HFFc6 (cell line): ENCODE measurements at places on chromosomes 2 and 18.

DNA sequence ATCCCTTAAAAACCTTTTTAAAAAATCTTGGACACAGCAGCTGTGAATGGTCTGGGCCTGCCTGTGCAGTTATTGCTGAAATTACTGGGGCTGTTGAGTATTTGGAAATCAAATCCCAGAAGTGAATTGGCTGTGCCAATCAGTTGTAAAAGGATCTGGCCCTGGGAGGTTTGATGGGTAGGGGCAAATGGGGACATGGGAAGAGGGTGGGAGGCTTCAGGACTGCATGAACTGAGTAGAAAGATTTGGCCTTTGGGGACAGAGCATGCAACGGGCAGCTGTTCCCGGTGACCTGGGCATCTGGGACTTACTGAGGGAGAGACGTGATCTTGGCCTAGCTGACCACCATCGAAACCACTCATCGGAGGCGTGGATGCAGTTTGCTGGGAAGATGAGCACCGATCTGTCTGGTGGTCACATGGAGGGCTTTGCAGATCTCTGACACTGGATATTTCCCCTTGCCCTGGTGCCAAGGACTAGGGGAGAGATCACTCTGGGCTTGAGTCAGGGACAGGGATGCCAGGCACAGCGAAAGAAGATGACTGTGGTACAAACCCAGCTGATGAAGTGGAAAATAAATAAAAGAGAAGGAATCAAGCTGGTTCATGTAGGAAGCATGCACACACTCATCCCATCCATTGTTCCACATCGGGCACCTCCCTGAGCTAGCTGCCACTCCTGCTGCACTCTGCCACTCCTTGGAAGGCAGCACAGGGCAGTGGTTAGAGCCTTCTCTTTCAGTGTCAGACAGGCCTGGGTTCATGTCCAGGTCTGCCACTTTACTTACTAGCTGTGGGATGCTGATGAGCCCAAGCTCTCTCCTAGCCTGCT, 58.4 kb downstream of the SEMA4F start:
- H3K36me3 ChIP-seq: no peaks in the 10 kb centered on the region
- no peak for DNase-seq
- H3K27ac ChIP-seq: no peak overlapping the region
- peaks cover 20% of the 10 kb centered on the region for H3K4me1 ChIP-seq
- peaks cover 2% of the 10 kb centered on the region; the same call in 1 of the 2 replicates for H3K27me3 ChIP-seq

GRCh38 chr18:44799907-44800421, 119.3 kb downstream of the SETBP1 start:
- no peak overlapping the region for H3K4me3 ChIP-seq
- H3K27ac ChIP-seq: no peak overlapping the region
- no peaks in the 10 kb centered on the region; the same call in 1 of the 2 replicates for H3K36me3 ChIP-seq
- no peaks in the 10 kb centered on the region for H3K27me3 ChIP-seq

GRCh38 chr2:99883358-99883757, 259.0 kb downstream of the AFF3 start:
- no peak overlapping the region for H3K27ac ChIP-seq
- no peaks in the 10 kb centered on the region for H3K36me3 ChIP-seq
- no peak for DNase-seq
- H3K4me1 ChIP-seq: peaks cover 56% of the 10 kb centered on the region

GRCh38 chr2:172762574-172762973, 26.9 kb downstream of the RAPGEF4 start:
- H3K27me3 ChIP-seq: peaks cover 30% of the 10 kb centered on the region
- H3K4me1 ChIP-seq: no peaks in the 10 kb centered on the region
- H3K36me3 ChIP-seq: peaks cover 13% of the 10 kb centered on the region
- no peak overlapping the region for H3K4me3 ChIP-seq

DNA sequence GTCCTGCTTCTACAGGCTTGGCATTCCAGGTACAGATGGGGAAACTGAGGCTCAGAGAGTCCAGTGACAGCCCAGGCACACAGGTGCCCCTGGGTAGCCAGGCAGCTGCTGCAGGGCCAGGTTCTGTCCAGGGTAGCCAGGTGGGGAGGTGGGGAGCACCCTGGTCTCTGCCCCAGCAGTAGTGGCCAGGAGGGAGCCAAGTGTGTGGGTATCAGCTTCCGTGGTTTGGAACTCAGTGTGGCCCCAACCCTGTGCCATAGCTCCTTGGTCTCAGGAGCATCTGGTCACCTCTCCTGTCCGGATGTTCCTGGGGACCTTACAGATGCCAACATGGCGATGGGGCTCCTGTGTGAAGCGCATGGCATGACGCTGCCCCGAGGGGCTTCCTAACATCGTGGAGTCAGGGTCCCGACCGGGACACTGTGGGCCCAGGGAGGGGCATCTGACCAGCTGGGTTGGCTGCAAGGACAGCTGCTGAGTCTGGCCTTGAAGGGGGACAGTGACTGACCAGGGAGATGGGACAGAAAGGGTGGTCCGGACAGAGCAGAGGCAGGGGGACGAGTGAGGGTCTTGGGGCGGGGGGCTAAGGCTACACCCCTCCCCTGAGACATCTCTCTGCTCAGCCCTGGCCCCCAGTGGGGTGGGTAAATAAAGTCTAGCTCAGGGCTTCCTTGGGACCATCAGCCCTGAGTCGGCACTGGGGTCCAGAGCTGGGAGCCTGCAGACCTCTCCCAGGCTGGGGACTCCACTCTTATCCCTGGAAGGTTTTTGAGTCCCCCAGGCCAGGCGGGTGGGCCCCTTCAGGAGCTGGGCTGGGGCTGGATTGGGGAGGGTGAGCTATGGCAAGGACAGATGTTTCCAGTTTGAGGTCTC, 76.0 kb upstream of the SMAD7 start:
- no peak for DNase-seq

- no peaks in the 10 kb centered on the region for H3K36me3 ChIP-seq
- H3K4me3 ChIP-seq: no peak overlapping the region
- no peak overlapping the region for H3K27ac ChIP-seq
- H3K4me1 ChIP-seq: peaks cover 7% of the 10 kb centered on the region
Measured at GRCh38 chr2:227942965-227943364, 71.5 kb downstream of the DAW1 start.

- no peak for DNase-seq
- no peak overlapping the region for H3K4me3 ChIP-seq
- H3K27ac ChIP-seq: no peak overlapping the region
- no peaks in the 10 kb centered on the region for H3K36me3 ChIP-seq
Measured at GRCh38 chr2:29051730-29052129, 22.6 kb downstream of the PCARE start.

DNA sequence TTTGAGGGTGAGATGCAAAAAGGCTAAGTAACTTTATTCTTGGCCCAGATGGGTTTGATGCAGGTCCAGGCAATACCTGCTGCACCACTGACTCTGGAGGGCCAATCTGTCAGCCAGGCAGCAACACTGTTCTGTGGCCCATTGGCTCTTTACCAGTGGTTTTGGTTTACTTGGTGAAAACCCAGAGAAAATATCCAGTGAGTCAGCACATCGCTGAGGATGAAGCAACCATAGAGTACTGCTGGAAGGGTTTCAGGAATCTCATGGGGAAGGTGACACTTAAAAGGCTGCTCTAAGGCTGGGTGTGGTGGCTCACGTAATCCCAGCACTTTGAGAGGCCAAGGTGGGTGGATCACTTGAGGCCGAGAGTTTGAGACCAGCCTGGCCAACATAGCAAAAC, 192.5 kb upstream of the FAM98A start:
- peak; percentile 62 for DNase-seq
- H3K36me3 ChIP-seq: no peaks in the 10 kb centered on the region; the same call in 1 of the 2 replicates
- no peak overlapping the region for H3K27ac ChIP-seq
- no peaks in the 10 kb centered on the region; the same call in 1 of the 2 replicates for H3K4me1 ChIP-seq
- H3K27me3 ChIP-seq: no peaks in the 10 kb centered on the region

GRCh38 chr18:60684843-60685513, 312.4 kb upstream of the MC4R start:
- no peak overlapping the region for H3K27ac ChIP-seq
- DNase-seq: no peak
- H3K27me3 ChIP-seq: peaks cover 1% of the 10 kb centered on the region; the same call in 1 of the 2 replicates
- no peak overlapping the region for H3K4me3 ChIP-seq
- no peaks in the 10 kb centered on the region for H3K36me3 ChIP-seq

DNA sequence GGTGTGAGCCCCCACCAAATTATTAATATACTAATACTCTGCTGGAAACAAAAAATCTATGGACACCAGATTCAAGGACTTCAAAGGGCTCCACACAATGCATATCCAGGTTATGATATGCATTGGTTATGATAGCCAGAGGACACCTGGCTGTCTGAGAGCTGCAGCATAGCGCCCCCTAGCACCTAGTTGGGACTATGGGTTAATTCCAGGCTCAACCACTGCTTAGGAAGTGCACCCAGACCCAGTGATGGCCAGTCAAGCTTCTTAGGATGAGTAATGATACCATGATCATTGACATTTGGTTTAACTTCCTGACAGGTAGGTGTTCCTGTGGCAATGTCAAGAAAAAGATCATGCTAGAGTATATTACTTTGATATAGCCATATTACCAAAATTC, 3.8 kb upstream of the FRZB start:
- peaks cover 4% of the 10 kb centered on the region for H3K27me3 ChIP-seq
- H3K4me1 ChIP-seq: peaks cover 16% of the 10 kb centered on the region
- no peak overlapping the region for H3K4me3 ChIP-seq
- DNase-seq: no peak

DNA sequence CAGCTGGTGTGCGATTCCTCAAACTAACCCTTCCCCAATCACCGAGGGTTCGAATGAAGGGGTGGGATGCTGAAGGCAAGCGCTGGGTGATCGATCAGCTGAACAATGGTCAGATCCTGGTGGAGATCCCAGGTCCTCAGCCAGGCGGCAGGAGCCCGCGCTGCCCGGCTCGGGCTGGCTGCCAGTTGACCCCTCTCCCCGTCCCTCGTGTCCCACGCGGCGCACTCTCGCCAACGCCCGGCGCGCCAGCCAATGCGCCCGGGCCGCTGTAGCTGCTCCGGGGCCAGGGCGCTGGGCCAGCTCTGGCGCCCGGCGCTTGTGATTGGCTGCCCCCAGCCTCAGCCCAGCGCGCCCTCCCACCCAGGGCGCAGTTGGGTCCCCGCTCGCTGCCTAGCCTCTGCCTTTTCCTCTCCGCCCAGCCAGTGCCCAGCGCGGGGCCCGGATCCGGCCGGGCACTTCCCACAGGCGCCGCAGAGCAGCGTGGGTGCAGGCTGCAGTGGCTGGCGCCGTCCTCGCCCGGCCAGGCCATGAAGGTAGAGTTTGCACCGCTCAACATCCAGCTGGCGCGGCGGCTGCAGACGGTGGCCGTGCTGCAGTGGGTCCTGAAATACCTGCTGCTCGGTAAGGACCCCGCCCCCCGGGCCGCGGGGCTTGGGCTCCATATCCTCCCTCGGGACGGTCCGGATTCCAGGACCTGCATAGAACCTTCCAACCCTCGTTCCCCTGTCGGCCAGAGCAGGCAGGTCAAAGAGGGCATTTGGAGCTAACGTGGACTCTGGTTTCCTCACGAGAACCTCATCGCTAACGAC, at the start of gene MOGAT1:
TSS of gene MOGAT1 (plus strand) at position 400 of the 809 bp plus-strand sequence. CDS start at position 528, 128 bp downstream.
- DNase-seq: no peak
- H3K36me3 ChIP-seq: no peaks in the 10 kb centered on the region; the same call in 1 of the 2 replicates
- peaks cover 48% of the 10 kb centered on the region for H3K27me3 ChIP-seq
- H3K27ac ChIP-seq: no peak within 1 kb of the TSS
- H3K4me3 ChIP-seq: peak within 1 kb of the TSS; percentile 45

GRCh38 chr18:75071866-75072671, 136.9 kb downstream of the PTGR3 start:
- no peak for DNase-seq
- no peaks in the 10 kb centered on the region; the same call in none of the 2 replicates for H3K27me3 ChIP-seq
- H3K36me3 ChIP-seq: peaks cover under 1% of the 10 kb centered on the region; the same call in 1 of the 2 replicates
- no peak overlapping the region for H3K27ac ChIP-seq
- H3K4me1 ChIP-seq: peaks cover 22% of the 10 kb centered on the region
- H3K4me3 ChIP-seq: no peak overlapping the region

DNA sequence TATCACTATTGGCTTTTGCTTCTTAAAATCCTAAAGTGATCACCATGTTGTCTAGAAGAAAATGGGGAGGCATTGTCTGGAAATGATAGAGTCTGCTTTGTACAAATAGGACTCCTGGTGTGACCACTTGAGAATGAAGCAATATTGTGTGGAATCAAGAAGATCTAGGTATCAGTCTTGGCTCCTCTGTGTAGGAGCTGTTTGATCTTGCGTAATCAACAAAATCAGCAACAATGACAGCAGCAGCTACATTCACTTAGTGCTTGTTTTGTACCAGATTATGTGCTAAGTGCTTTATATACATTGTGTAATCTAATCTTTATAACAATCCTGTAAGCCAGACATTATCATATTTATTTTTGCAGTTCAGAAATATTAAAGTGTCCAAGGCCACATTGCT, 17.8 kb downstream of the NCOA1 start:
- no peaks in the 10 kb centered on the region for H3K36me3 ChIP-seq
- H3K4me3 ChIP-seq: no peak overlapping the region
- H3K27me3 ChIP-seq: no peaks in the 10 kb centered on the region
- H3K4me1 ChIP-seq: peaks cover 21% of the 10 kb centered on the region

DNA sequence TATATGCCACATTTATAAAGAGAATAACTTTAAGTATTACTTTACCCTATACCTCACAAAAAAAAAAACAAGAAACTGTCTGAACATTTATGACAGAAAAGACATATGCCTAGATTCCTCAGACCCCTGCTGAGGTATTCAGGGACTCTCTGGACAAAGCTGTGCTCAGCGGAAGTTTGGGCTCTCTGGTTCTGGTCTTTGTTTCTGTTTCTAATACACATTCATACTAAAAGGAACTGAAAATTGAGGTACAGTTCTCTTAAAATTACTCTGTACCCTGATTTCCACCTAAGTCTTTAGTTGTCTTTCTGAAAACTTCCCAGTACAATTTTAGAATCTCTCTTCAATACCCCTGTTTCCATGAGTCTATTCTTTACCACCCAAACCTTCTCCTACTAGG, 160.3 kb downstream of the IKZF2 start:
- DNase-seq: no peak
- H3K36me3 ChIP-seq: peaks cover 5% of the 10 kb centered on the region; the same call in 1 of the 2 replicates
- no peaks in the 10 kb centered on the region for H3K27me3 ChIP-seq
- no peak overlapping the region for H3K4me3 ChIP-seq
- H3K27ac ChIP-seq: no peak overlapping the region

DNA sequence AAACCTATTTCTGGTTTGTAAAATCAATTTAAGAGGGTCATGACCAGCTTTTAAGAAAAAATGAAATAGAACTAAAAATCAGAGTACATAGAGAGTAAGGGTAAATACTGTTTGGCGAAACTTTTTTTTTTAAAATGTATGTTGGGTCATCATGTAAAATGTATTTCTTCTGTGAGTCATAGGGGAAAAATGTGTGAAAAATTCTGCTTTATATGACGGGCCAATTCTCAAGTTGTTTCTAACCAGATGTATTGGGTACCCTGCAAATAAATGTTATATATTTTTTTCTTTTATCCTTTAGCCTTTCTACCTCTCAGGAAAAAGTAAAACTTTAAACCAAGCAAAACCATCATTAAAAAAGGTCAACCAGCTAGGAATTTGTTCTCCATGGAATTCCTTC, 13.9 kb downstream of the AFTPH start:
- H3K36me3 ChIP-seq: peaks cover 7% of the 10 kb centered on the region
- H3K27ac ChIP-seq: no peak overlapping the region; the same call in 1 of the 2 replicates
- peaks cover 64% of the 10 kb centered on the region for H3K4me1 ChIP-seq
- no peak for DNase-seq

DNA sequence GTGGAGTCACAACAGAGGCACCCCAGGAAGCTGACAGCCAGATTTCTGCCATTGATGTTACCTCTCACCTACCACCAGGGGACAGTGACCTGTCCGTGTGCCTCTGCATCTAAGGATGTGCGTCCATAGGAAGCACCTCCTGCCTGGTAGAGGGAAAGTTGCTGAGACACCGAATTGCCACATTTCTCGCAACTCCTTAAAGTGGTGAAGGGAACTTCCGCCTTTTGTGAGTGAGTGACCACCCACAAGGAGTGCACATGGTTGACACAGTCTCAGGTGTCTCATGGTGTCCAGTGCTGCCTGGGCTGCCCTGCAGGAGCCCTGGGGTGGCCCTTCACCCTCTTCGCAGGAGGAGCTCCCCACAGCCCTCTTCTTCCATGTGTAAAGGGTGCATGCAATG, 201.8 kb downstream of the GBX2 start:
- no peak for DNase-seq
- peaks cover 2% of the 10 kb centered on the region; the same call in 1 of the 2 replicates for H3K27me3 ChIP-seq
- no peaks in the 10 kb centered on the region for H3K4me1 ChIP-seq
